ENCODE measurements at places on chromosomes 16 and 17.

DNA sequence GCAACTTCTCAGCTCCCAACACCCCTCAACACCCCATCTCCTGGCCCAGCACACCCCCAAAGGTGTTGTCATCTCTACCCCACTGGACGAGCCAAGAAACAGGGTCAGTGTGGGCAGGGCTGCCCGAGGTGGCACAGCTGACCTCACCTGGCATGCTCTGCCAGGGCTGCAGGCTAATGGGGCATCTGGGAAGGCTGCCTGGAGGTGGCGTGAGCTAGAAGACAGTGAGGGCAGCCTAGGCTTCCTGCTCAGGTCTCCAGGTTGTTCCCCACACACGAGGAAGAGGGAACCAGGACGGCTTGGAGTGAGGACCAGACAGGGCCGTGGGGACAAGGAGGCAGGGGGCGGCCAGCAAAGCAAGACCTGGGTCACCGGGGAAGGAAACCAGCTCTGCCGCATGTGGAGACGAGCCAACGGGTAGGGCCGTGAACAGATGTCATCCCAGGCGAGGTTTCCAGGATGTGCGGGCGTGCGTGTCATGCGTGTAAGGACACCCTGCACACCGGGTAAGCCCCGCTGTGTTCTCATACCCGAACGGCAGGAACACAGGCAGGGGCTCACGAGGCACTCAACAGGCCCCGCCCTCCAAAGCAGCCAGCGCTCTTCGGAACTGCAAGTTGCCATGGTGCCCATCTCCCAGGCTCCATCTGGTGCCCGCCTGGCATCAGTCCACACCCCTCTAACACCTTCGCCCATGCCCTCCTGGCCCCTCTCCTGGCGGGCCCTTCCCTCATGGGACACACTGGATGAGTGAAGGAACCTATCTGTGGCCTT lies 29.6 kb upstream of the PVALEF start:
- peak; percentile 76 for DNase-seq

GRCh38 chr17:2179615-2180295 lies 123.8 kb downstream of the SMG6 start:
- DNase-seq, result peak; percentile 91

DNA sequence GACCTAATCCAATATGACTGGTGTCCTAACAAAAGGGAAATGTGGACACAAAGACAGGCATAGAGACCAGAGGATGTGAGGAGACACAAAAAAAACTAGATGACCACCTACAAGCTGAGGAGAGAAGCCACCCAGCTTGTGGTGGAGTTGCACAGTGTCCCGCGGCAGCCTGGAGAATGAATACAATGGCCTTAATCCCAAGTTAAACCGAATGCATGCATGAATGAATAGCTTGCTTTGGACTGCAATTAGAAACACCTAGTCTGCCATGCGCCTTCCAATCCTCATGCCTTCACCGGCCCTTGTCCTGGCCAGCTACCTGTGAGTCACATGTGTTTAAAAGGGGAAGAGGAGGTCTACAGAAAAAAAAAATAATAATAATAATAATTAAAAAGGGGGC lies 72.0 kb downstream of the CNGB1 start:
- DNase-seq, result no peak

DNA sequence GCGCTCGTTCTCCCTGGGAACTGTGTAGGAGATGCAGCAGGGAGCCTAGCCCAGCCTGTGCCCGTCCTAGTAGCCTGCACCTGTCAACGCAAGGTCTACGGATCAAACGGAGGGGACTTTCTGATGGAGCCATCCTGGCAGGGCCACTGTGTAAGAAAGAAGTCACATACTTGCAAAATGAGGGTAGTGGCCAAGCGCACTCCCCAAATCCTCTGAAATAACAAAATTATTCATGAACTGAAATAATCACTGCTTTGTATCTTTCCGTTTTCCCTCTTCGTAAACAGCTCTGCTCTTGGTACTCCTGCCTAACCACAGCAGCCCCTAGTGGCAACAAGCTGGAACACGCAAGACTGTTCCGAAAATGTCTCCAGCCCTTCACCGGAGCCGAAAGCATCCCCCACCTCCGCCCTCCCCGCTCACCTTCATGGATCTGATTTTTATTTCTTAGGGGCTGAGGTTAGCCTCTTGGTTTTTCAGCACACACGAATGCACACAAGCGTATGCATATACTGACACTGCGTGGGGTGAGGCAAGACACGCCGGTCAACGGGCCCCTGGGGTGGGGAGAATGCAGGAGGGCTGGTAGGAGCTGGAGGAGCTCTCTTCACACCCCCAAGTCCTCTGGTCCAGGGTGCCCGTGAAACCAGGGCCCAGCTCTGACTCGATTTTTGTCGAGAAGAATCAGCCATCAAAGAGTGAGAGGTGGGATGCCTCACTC lies 100.8 kb downstream of the ABCC12 start:
- peak; percentile 68 for DNase-seq

DNA sequence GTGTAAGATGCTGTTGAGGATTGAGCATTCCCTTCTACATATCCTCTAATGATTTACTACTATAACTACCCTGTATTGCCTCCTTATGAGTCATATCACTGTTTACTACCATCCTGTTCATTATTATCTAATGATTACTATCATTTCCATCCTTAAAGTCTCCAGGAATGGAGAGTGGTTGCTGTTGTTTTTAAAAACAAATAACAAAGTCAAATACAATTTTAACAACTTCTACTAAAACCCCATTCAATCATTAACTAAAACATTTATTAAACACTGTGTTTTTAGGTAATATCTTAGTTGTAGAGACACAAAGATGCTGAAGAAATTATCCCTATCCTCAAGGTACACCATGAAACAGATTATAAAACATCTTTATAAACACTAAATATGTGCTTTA lies 126.9 kb downstream of the BRIP1 start:
- no peak for DNase-seq

- DNase-seq, result no peak
Measured at GRCh38 chr17:1322014-1322428, 42.6 kb downstream of the TRARG1 start.

DNA sequence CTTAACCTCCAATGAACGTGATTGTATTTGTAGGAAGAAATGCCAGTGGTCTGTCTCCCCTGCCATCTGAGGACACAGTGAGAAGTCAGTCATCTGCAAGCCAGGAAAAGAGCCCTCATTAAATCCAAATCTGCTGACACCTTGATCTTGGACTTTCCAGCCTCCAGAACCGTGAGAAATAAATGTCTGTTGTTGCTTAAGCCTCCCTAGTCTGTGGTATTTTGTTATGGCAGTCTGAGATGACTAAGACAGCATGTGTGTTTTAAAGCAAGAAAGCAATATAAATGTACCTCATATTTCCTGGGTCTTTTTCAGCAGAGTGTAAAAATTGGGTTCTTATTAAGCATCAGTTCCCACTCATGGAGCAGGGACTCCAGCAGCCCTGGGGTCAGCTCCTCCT lies 177.9 kb upstream of the NLRP1 start:
- DNase-seq, result no peak

- DNase-seq, result no peak
Measured at GRCh38 chr16:47016700-47017133, 43.2 kb upstream of the DNAJA2 start.

Data from NCI-H1105 treated with DMSO at 0.1 percent for 48 hours (cell line).